ENCODE measurements at places on chromosomes 1 and 21.

DNA sequence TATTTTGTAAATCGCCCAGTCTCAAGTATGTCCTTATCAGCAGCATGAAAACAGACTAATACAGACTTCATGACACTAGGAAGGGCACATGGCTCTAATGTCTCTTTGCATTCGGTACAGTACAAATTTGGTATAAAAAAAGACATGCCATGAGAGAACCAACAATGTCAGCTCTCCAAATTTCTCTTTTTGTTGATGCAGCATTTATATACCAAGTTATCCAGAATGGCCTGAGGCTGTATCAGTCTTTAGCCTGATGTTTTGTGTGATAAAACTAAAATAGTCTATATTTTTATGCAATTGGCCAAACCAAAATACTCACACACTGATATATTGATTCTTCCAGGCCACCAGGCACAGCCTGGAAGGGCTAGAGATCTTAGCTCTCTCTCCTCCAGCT lies 124.3 kb upstream of the SAMSN1 start:
- DNase-seq, result no peak

GRCh38 chr1:234515821-234516241 lies 36.9 kb upstream of the TARBP1 start:
- DNase-seq, result no peak

DNA sequence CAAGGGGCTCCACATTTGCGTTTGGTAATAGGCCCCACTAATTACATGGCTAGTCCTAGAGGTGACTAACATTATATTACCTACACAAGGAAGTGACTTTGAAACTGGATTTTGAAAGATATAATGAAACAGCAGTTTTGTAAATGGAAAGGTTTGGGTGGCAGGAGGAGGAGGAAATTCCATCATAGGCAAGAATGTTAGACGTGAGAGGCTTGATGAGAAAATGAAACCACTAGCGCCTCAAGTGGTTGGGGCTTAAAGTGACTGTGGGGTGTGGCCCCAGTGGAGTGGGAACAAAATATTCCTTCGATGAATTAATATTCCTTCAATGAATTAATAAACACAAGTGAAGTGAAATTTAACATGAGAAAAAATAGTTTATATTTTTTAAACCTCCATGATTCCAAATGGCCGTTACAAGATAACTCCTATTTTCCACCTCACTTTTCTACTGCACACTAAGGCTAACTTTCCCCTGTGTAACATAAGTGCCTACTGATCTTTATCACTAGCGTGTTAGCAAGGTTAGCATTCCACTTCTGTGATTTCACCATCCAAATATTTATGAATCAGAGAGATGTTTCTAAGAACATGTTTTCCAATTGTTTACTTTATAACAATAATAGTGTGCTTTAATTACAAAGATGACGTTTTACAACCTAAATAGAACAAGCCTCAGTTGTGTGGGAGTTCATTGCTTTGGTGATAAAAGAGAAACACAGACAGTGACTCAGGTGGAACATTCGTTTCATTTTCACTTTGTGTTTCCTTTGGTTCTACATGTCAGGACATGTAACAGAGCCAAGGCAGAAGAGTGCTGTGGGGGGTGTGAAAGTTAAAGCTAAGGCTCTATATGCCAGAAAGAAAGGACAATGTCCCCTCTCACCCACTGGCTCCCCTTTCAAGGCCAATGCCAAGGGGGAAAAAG lies 12.5 kb upstream of the ATF3 start:
- DNase-seq, result no peak

- no peak for DNase-seq
These were observed 128.2 kb downstream of the ATG4C start for GRCh38 chr1:62912028-62912638.

GRCh38 chr1:206011057-206011456 lies 7.9 kb upstream of the RAB7B start:
- no peak for DNase-seq

DNA sequence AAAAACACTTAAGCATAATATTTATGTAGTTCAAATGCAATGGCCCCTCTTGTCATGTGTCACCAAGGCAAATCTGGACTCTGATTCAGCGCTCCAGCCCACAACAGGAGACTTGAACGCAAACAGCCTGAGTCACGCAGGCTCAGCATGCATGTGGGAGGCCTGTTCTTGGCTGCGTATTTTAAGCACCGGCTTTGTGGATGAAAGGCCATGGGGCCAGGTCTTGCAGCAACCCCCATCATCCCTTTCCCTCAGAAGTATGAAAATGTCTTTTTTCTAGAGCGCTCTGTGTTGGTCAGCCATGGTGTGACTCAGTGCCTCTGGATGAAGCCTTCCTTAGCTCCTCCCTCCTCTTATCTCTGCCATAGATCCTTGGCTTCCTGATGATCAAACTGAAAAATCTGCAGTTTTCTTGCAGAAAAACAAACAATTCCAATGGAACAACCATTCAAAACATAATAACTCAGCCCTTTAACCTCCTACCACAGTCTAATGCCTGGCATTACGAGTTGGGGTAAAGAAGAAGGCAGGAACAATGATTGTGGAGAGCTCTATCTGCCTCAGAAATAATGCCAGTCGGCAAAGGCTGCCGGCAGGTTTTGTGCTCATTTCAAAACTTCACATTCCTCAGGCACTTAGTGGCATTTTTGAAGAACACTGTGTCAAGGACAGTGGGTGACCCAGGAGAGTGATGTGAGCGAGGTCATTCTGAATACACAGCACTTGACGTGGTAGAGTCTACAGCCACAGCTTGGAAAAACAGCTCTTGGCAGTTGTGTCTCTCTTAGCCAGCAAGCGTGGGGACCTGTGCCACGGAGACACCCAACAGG lies 167.5 kb downstream of the CLIC6 start:
- no peak for DNase-seq

DNA sequence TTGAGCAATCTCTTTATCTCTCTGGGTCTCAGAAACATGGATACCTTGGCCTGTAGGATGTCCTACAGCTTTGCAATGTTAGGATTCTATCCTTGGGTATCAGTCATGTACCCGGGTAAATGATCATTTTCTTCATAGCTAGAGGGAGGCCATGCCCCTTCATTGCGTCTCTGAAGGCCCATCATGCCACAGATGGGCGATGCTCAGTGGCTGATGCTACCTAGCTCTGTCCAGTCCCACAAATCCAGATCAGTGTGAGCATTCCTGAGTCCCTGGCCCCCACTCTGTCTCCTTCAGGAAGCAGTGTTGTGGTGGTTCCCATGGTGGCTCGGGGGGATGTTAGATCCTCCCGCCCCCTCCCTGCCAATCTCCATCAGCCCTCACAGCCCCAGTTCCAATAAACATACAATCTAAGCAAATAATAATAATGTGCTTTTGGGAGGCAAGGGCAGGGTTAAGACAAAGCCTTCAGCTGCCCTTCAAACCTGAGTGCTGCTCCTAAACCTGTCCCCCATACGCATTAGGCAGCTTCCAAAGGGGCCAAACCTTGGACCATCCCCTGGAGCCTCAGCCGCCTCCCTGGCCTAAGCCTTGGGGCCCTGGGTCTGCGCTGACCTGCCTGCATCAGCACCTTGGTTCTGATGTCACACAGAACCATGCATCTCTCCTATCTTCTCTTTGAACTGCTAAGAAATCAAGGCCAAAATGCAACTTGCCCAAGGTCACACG lies 681 bp upstream of the GPR61 start:
- DNase-seq, result no peak

DNA sequence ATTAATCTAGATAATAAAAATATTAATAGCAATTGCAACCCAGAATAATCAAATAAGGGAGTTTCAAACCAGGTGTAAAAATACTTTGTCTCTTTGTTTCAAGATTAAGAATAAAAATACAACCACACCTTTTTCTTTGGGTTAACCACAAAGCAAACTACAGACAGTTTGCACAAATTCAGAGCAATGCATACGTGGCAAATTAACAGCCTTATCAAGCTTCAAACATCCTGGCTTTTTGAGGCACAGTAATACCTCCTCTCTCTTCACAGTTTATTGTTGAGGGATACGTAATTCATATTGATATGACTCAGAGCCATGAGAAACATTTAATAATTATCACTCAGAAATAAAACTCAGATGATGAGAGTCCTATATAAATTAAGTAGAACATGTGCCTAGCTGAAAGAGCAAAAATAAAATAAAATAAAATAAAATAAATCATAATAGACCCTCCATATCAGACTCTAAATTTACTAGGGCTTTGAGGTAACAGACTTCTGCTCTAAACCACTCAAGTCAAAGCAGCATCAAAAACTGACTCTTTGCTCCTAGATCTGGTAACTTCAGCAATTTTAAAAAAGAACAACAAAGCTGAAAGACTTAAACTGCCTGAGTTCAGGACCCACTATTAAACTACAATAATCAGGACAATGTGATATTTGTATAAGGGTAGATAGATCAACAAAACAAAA lies 11.4 kb downstream of the EDEM3 start:
- no peak for DNase-seq

GRCh38 chr1:91619881-91620280 lies 119.2 kb downstream of the CDC7 start:
- no peak for DNase-seq

DNA sequence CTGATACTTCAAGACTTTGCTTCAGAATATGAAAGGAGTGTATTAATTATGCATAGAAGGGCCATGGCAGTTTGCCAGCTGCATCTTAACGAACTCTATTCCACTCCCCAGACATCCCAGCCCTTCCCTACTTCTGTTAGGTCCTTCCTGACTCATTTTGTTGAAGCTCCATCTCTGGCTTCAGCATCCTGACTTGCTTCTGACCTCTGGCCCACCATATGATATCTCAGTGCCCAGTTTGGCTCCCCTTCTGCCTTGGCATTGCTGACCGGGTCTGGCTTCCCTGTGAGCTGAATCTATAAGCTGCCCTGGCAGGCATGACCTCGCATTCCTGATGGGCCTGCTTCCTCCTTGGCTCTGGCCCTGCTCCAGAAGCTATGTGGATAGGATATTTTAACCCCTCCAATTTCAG lies 27.6 kb upstream of the ARHGAP29 start:
- DNase-seq, result no peak

DNA sequence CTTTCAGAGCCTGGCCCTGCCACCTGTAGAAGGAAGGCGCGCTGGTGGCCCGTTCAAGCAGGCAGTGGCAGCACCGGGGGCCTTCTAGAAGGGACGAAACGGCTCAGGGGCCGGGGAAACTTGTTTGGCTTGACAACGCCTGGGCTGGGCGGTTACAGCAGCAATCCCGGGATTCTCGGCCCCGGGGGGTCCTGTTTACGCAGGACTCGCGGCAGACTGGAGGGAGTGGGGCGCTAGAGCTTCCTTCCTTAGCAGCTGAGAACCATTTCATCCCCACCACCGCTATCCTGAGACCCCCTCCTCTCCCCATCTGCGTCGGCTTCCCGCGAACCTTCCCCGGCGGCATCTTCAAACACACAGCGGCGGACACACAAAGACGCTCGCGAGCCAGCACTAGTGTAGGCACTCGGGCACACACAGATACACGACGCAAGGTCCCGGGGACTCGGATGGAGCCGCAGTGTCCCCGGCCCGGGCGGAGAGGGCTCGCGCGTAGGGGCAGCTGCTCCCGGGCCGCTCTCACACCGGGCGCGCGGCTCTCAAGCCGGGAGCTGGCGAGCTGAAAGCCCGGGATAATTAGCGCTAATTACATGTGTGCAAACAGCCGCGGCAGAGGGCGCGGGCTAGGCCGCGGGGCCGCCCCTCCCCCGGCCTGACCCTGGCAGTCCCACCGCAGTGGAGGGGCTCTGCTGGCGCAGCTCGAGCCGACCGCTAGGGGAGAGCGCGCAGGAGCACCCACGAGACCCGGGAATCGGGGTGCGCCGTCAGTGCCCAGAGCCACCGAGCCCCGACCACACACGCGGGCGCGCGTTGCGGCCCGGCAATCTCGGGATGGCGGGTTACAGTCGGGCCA lies 271.4 kb downstream of the FOXD2 start:
- no peak for DNase-seq

DNA sequence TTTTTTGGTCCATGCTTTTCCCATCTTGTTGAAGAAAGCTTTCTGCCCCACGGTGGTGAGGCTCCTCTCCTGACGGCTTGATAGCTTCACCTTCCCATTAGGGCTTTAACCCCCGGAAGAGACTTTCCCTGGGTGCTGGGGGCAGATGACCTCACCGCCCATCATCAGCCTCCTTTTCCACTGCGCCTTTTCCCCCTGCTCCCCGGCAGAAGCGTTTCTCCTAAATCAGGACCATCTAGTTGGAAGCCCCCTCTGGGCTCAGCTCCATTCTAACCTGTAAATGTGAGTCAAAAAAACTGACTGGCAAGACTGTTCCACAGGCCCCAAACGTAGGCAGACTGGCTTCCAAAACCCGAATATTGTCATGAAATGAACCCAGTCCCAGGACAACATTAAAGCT lies 6.7 kb downstream of the POFUT2 start:
- DNase-seq, result no peak

DNA sequence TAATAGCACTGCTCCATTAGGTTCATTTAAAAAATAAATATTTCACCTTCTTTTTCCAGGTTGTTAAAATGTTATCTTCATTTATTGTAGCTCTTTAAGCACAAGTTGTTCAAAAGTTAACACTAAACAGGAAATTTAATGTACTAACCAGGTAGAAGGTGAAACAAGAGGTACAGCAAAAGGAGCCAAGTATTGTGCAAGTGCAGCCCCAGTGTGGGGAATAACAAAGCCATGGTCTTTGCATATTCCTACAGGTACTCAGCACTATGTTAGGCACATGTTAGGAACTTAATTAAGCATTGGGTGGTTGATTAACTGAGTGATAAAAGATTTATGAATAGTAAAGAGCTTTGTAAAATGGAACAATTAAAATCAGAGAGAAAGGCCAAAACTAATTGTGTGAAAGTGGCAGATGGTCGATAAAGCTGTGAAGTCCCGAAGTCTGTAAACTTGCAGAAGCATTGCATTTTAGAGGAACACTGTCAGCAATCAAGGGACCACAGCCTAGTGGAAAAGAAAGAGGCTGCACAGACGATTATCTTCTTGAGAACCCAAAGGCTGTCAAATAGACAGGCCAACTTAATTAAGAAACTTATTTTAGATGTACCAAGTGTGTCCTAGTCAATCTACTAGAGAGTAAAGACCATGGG lies 185.8 kb downstream of the SLC44A5 start:
- no peak for DNase-seq

DNA sequence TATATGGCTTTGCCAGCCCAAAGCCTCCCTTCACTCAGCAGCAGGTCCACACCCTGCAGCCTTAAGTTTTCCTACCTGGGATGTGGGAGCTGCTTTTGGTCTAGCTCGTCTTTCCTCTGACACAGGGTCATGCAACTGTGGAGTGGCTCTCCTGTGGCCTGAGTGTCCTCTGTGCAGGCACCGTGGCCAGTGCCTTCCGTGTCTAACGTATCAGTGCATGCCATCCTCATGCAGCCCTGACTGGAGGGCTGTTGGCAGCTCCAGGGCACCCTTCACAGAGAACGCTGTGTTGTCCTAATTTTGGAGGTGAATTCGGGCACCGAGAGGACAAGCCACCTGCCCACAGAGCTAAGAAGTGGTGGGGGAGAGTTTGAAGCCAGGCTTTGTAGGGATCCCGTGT lies 25.7 kb upstream of the C1orf174 start:
- no peak for DNase-seq

- DNase-seq, result no peak
These were observed 36.8 kb upstream of the BMP8B start for GRCh38 chr1:39825432-39825941.

All from stimulated activated CD4-positive, alpha-beta T cell treated with anti-CD3 and anti-CD28 coated beads, Interleukin-1b, Interleukin-23, amount 100 ng/mL, for 1 hour (primary cell).